ENCODE measurements at places on chromosomes 11 and 22. TPM values are rescaled to one million over a fixed set of nuclear protein-coding genes. Genes with fewer than 3 reads are reported as not detected.

The MRGPRE gene
- not detected for total RNA-seq

The RFPL3 gene
- not detected for total RNA-seq

The NLRP14 gene
- total RNA-seq: not detected

The CARD18 gene
- total RNA-seq: not detected

The MS4A7 gene
- total RNA-seq: not detected

The OR5B21 gene
- total RNA-seq: not detected

The ALDH3B1 gene
- total RNA-seq: 60.2 TPM

The BBOX1 gene
- total RNA-seq: not detected

The CDC42EP1 gene
- total RNA-seq: 52.9 TPM

The LMF2 gene
- total RNA-seq: 87.5 TPM

The KCTD21 gene
- total RNA-seq: 7.2 TPM

The HOATZ gene
- not detected for total RNA-seq

The SLC43A3 gene
- 153 TPM for total RNA-seq

The MUC6 gene
- total RNA-seq: not detected

The OR8A1 gene
- total RNA-seq: not detected

The VSIG10L2 gene
- total RNA-seq: not detected

The DRD4 gene
- not detected for total RNA-seq

The JHY gene
- 0.38 TPM for total RNA-seq

The OR52E2 gene
- total RNA-seq: not detected

The MAPK8IP2 gene
- total RNA-seq: 0.17 TPM

The SULT4A1 gene
- 0.06 TPM for total RNA-seq

The FGF19 gene
- 0.11 TPM for total RNA-seq

The KREMEN1 gene
- total RNA-seq: 4.3 TPM

The CCDC88B gene
- 0.71 TPM for total RNA-seq

The ST14 gene
- total RNA-seq: 0.06 TPM

The MMP13 gene
- total RNA-seq: 0.13 TPM

The SLC35E4 gene
- total RNA-seq: 42.6 TPM

The CRYBB2 gene
- not detected for total RNA-seq

The PAMR1 gene
- total RNA-seq: 0.26 TPM

The INCENP gene
- 86.6 TPM for total RNA-seq

The MN1 gene
- 0.11 TPM for total RNA-seq

The SLC22A9 gene
- not detected for total RNA-seq

The GRIK4 gene
- 0.13 TPM for total RNA-seq

The ANO5 gene
- total RNA-seq: not detected

The OR8J3 gene
- total RNA-seq: not detected

The KDM4E gene
- not detected for total RNA-seq

The FAM111B gene
- 38.9 TPM for total RNA-seq

The SCGB2A2 gene
- not detected for total RNA-seq

The C22orf31 gene
- not detected for total RNA-seq

The SPATA19 gene
- total RNA-seq: not detected

The PKDREJ gene
- total RNA-seq: not detected

The POU2F3 gene
- total RNA-seq: not detected

The OR10G6 gene
- not detected for total RNA-seq

The RAB36 gene
- total RNA-seq: 0.11 TPM

The OR5F1 gene
- not detected for total RNA-seq

The CYTH4 gene
- total RNA-seq: not detected

The TRAF6 gene
- total RNA-seq: 7.2 TPM

The OR52A1 gene
- total RNA-seq: not detected

The SLN gene
- not detected for total RNA-seq

The GAL gene
- not detected for total RNA-seq

The CDCA5 gene
- 62.1 TPM for total RNA-seq

The TSKU gene
- total RNA-seq: 22.6 TPM

The LAYN gene
- total RNA-seq: 18.8 TPM

The OR52N4 gene
- not detected for total RNA-seq

The VPS26B gene
- 35.8 TPM for total RNA-seq

The FZD4 gene
- 5.0 TPM for total RNA-seq

The ADM gene
- 164 TPM for total RNA-seq

All from LHCN-M2 (cell line).